Small intestine (tissue), 16 donors: ENCODE measurements at places on chromosomes 5 and 9.

DNA sequence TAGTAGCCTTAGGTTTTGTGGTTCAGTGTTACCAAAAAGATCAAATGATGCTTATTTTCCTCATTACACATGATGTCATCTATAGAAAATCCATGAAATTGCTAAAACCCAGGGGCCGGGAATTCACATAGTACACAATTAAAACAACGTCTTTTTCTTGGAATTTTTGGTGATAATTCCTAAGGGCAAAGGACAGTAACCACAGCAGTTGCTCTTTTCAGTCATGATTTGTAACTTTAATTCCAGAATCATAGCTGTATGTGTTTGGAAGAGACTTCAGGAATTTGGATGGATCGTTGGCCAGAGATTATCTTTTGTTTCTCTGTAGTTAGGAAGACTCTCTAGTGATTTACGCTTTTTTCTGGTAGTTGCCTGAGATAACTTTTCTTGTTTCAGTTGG, 748.7 kb downstream of the TLE4 start:
- DNase-seq = no peak
- H3K4me1 ChIP-seq = no peaks in the 10 kb centered on the region
- no peaks in the 10 kb centered on the region for H3K36me3 ChIP-seq

GRCh38 chr9:72199238-72199637, 50.0 kb downstream of the GDA start:
- peak; percentile 33 for DNase-seq
- H3K27me3 ChIP-seq = no peaks in the 10 kb centered on the region
- H3K27ac ChIP-seq = no peak overlapping the region
- no peaks in the 10 kb centered on the region for H3K4me1 ChIP-seq

GRCh38 chr9:96008502-96009222, 133.2 kb downstream of the ERCC6L2 start:
- no peaks in the 10 kb centered on the region for H3K4me1 ChIP-seq
- H3K27ac ChIP-seq = no peak overlapping the region
- H3K27me3 ChIP-seq = no peaks in the 10 kb centered on the region
- H3K36me3 ChIP-seq = peaks cover 20% of the 10 kb centered on the region
- DNase-seq = no peak

DNA sequence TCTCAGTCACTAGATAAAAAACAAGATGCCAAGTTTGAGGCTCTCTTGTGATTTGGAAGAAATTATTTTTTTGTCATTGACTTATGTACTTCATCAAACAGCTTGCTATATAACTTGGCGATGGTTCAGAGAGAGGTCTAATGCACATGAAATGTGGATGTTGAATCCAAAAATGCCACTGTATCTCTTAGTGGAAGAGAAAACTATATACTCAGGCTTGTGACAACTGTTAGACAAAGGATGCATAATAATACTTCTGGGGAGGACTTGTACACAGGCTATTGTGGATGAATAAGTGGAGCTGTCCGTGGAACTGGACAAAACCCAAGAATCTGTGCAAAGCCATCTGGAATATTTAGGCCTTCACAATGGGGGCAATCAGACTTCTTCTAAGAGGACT, 162.9 kb upstream of the NMUR2 start:
- no peaks in the 10 kb centered on the region for H3K4me1 ChIP-seq
- no peak overlapping the region for H3K27ac ChIP-seq
- H3K27me3 ChIP-seq = no peaks in the 10 kb centered on the region
- DNase-seq = no peak
